HCT116 (cell line): ENCODE measurements at places on chromosomes 6 and 20.

- no peak for DNase-seq
Observed at GRCh38 chr6:26222571-26222970, 135.3 kb downstream of the HFE start.

- no peak for DNase-seq
Observed at GRCh38 chr6:8420031-8420588, 15.2 kb downstream of the SLC35B3 start.

DNA sequence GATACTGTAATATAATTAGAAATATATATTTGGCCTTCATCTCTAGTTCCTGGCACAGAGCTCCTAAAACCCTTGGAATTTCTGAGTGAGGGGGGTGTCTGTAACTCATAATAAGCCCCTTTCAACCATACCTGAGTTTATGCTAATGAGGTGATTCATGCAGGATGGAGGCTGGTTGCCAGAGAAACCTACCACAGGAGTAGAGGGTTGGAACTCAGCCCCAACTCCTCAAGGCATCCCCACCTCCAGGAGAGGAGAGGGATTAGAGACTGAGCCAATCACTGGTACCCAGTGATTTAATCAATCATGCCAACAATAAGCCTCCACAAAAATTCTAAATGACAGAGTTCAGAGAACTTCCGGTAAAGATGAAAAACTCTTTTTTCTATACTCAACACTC lies 17.5 kb downstream of the UQCC1 start:
- DNase-seq, result no peak

DNA sequence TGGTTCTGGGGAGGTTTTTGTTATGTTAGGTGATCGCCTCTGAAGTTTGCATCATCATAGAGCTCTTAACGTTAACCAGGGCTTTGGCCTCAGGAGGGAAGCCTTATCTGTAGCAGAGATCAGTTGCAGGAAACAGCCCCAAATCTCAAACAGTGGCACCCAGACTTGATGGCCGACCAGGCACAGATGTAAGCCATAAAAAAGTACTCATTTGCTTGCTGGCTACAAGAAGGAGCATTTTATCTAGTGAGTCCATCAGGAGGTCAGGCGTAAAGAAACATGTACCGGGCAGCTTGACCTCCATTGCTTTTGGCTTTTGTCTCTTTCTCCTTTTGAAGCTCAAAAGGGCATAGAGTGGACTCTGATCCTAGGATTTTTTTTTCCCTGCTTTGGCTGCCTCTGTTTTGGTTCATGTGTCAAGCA lies 122.3 kb downstream of the CCDC170 start:
- DNase-seq, result no peak

DNA sequence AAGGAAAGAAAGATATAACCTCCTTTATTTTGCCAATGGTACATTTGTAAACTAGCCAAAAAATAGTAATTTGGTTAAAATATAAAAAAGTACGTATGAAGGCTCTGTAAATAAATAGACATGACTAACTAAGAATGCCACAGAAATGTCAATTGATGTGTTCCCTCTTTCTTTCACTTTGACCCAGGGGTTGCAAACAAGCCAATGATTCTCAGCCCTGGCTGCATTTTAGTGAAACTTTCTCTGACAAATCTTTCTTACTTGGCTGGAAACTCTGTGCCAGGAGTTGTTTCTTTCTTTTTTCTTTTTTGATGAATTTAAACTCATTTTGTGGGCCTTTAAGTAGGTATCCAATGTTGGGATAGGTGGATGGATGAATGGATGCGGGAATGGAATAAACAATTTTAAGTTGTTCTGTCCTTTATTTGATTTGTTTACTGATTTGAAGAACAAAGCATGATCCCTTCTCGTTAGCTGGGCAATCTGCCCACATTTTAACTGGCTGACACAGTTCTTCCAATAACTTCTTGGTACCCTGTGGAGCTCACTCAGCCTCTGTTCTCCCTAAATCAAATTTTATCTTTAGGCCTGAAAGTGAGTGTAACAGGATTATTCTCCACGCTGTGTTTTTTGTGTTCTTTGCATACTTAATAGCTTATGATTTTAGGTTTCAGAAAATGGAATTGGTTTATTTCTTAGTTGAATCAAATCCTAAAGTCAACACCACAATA lies 58.6 kb upstream of the GCLC start:
- no peak for DNase-seq

- DNase-seq, result no peak
Observed at GRCh38 chr6:150541576-150541975, 58.1 kb upstream of the PLEKHG1 start.

DNA sequence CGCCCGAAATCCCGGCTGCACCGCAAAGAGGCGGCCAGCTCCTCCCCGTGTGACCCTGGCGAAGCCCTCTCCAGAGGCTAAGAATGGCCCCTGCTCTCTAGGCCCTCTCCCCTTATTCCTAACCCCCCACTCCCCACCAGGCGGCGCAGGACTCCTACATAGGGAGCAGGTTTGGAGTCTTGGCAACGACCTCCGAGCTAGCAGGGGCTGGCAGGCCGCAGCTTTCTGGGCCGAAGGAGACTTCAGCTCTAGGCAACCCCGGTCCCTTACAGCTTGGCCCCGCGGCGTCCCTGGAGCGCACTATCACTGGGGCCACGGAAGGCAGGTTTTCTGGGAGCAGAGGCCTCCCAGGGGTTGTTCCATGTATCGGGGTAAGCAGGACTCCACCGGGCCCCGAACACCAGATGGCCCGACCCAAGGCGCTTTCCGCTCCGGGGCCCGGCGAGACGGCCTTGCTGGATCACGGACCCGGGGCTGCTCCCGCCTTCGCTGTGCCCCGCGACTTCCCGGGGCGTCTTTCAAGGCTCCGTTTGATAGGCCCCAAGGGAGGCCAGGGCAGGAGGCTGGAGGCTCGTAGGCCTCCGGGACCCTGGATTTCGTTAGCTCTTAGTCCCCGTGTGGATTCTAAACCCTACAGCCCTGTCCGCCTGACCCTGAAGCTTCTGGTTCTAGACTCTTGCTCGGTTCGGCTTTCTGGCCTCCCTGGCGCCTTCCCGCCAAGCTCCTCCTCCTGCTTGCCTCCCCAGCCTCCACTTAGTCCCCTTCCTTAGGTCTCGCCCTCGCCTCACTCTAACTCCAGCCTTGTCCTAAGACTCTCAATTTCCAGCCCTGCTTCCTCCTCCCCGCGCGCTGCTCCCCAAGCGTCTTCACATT lies 1.9 kb downstream of the SLC32A1 start:
- DNase-seq, result no peak

- DNase-seq, result no peak
Observed at GRCh38 chr20:64203037-64203777, 39.0 kb downstream of the MYT1 start.

GRCh38 chr6:12572896-12573827 lies 143.4 kb upstream of the PHACTR1 start:
- DNase-seq, result no peak

DNA sequence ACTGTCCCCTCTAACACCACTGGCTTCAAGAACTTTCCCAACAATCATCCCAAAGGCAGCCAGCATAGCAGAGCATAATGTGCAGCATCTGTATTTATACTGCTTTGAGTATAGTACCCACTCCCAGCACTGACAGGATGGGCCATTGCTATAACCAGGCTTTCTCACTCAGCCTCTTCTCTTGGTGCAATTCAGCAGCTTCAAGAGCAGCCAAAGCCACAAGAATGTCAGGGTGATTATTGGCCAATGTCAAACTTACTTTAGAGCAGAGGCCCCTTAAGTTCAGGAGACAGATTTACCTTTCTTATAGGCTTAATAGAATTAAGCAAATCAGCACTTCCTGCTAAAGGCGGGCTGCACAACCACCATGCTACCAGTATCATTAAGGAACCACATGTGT lies 232.4 kb upstream of the RSPO3 start:
- no peak for DNase-seq

GRCh38 chr20:25580711-25581110 lies 4.6 kb downstream of the NINL start:
- no peak for DNase-seq

- DNase-seq, result no peak
Observed at GRCh38 chr20:17142666-17143065, 84.2 kb upstream of the PCSK2 start.

DNA sequence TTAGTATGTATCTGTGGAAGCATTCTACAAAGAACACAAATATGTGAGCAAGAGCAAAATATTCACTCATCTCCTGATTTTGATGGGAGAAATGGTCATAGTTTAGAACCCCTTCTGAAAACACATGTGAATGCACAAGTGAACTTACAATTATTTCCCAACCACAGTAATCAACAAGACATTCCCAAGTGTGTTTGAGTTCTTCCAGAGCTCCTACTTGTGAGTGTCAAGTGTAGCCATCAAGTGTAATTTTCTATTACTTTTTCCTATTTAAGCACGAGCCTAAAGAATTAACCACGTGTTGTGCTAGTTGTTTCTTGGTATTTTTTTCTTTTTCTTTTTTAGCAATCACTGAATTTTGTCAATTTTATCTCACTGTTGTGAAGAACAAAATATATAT lies 402.3 kb downstream of the NKAIN2 start:
- DNase-seq, result no peak

DNA sequence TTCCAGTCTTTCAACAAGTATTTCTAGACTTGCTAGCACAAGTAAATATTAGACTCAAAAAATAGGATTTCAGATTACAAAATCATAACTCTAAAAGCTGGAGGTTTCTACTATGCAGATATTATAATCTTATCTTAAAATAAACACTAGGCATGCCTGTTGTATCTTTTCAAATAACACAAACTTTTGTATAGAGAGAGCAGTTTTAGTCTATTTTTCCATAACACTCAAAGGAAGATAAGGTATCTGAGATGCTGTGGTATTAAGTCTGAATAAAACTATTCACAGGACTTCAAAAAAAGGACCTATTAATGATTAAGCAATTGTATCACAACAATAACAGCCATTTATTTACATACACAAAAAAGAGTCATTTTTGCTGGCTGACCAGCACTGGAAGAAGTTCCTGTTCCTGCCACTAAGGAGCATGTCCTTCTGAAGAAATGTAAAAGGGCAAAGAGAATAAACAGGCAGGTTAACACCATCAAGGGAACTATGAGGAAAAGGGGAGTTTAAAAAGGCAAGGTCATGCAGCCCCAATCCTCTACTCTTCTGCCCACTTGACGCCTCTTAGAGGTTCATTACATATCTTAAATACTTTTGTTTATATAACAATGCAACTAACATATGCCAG lies 39.4 kb downstream of the REPS1 start:
- no peak for DNase-seq

- no peak for DNase-seq
Observed at GRCh38 chr6:36873612-36874442, 776 bp downstream of the PPIL1 start.

GRCh38 chr6:106628658-106629102 lies 618 bp downstream of the RTN4IP1 start:
- DNase-seq, result no peak

GRCh38 chr6:35694462-35694861 lies 5.7 kb upstream of the FKBP5 start:
- peak; percentile 24 for DNase-seq

DNA sequence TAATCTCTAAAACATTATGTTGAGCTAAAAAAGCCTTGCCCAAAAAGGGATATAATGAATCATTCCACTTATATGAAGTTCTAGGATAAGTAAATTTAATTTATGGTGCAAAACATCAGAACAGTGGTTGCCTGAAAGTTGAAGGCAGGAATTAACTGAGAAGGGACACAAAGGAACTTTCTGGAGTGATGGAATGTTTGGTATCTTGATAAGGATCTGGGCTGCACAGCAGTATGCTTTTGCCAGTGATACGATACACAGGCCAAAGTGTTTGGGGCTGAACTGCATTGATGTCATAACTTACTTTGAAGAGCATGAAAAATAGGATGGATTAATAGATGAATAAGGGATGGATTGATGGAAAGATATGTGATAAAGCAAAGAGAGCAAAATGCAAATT lies 146.1 kb upstream of the LRFN2 start:
- DNase-seq, result no peak

DNA sequence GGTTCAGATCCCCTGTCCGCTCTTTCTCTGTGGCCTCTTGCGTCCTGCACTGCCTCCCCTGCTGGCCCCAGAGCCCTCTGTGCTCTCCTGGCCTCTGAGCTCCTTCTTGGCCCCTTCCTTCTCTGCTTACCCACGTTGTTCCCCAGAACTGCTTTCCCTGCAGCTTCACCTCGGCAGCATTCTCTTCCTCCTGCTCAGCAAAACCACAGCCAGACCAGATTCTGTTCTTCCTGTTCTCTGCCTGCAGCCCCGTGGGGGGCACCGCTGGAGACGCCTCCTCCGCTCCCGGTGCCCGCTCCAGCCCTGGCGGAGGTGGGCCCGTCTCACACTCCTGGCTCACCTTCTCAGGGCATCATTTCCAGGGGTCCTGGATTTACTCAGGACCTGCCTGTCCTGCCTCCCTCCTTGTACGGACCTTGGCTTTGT lies 59.7 kb downstream of the TCP11 start:
- no peak for DNase-seq

- no peak for DNase-seq
Observed at GRCh38 chr6:87789198-87789899, 87.3 kb upstream of the AKIRIN2 start.

- DNase-seq, result peak; percentile 86
Observed at GRCh38 chr20:21303061-21303871, at the start of gene XRN2. Gene XRN2 (plus strand): TSS chr20:21303331. CDS start chr20:21303399, 68 bp downstream.

DNA sequence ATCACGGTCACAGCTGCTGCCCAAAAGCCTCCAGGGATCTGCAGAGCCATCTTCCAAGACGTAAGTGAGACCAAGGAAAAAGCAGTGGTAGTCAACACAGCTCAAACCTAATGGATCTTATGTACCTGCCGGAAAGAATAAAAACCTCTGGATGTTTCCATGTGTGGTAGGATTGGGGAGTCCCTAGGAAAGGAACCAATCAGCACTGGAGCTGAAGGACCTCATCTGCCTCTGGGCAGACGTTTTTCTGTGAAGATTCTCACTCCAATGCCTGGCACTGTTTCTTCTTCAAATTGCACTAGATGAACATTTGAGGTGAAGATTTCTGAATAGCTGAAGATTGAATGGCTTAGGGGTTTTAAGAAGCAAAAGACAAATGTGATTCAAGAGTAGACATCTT lies at the start of gene HLA-DQB2:
TSS of gene HLA-DQB2 (minus strand) at position 112 of the 400 bp plus-strand sequence. CDS start at position 50, 62 bp downstream.
- peak; percentile 35 for DNase-seq

DNA sequence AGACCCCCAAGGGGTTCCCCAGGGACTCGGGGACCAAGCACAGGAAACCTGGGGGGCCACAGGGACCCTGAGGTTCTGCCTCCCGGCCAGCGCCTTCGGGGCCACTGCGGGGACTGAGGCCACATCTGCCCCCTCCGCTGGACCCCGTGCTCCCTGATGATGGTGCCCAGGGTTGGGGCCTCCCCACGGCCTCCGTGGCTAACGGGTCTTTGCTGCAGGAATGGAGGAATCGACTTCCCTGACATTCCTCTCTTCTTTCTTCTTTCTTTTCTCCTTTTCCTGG lies 330.2 kb downstream of the TAF4 start:
- no peak for DNase-seq

GRCh38 chr20:14412065-14412681 lies 74.8 kb upstream of the FLRT3 start:
- DNase-seq, result no peak

- DNase-seq, result no peak
Observed at GRCh38 chr20:1815502-1816085, 79.6 kb upstream of the SIRPA start.

GRCh38 chr6:127761084-127761483 lies 139.8 kb downstream of the THEMIS start:
- DNase-seq, result no peak
